Panc1 (cell line): ENCODE measurements at places on chromosomes 5 and 9. TPM values are rescaled to one million over a fixed set of nuclear protein-coding genes. Genes with fewer than 3 reads are reported as not detected.

The DELE1 gene
- 78.4 TPM for total RNA-seq

The MYOT gene
- not detected for total RNA-seq

The TMEM174 gene
- not detected for total RNA-seq

The SLC1A3 gene
- 0.13 TPM for total RNA-seq

The NUTM2F gene
- total RNA-seq = not detected

The SYK gene
- 0.28 TPM for total RNA-seq

The UIMC1 gene
- total RNA-seq = 37.1 TPM

The BRINP1 gene
- not detected for total RNA-seq

The GDA gene
- 5.0 TPM for total RNA-seq

The CTSV gene
- total RNA-seq = 27.1 TPM

The GLDC gene
- 4.0 TPM for total RNA-seq

The ZSWIM6 gene
- total RNA-seq = 10.8 TPM

The PCDHB4 gene
- 0.26 TPM for total RNA-seq
